ENCODE measurements at places on chromosomes 6 and 20.

DNA sequence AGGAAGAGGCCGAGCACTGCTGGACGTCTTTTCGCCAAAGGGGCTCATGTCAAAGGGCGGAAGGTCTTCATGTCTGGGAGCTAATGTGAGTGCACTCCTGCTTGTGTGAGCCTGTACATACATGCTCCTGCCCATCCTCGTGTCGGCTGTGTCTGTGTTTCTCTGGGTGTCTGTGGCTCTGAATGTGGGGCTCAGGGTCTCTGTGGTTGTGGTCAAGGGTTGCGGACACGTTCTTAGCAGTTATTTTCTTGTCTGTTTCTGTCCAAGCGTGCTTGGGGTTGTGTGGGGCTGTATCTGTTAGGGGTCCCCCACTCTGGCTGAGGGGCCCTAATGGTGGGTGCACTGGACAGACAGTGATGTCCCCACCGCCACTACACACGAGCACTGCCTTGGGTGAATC lies 2.9 kb downstream of the AVP start:
- no peak for DNase-seq

GRCh38 chr6:81572020-81572419 lies 180.5 kb downstream of the TENT5A start:
- DNase-seq, result no peak

- DNase-seq, result no peak
Measured at GRCh38 chr20:23156170-23156841, 70.2 kb upstream of the CD93 start.

DNA sequence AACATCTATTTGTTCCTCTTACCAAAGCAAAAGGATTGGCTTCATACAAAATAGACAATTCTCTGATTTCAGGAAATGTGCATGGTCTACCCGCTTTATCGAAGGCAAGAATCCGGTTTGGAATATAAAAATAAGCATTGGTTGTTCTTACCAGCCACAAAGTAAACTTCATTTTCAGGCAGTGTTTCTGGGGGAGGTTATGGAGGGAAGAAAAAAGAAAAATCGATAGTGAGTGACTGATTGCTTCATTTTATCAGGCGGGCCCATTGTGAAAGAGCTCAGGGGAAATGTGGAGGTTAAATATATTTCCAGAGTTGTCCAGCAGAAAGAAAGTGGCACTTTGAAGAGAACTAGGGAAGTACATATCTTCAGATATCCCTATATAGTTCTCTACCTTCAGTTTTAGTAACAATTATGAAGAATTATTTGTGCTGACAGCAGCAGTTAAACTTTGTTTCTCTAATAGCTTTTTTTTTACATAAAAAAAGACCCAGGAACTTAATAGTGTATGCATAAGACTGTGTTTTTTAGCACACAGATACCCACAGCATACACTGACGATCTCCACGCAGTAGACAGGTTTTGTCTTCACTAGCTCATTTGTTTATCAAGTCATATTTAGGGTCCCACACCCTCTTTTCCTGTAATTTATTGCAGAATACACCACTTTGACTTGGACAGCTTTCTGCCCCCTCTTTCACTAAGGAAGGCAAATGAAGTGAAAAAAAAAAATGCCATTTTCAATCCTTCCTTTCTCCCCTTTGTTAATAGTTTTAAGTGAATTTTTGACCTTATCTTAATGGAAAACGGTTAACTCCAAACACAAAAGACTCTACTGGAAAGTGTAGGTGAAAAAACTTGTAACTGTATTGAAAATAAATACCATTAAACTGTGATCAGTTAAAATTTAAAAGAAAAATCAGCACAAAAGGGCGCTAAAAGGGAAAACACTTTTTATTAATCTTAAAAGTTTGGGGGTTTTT lies 2.9 kb downstream of the POU3F2 start:
- DNase-seq, result no peak

GRCh38 chr6:160899671-160900430 lies 91.7 kb upstream of the MAP3K4 start:
- no peak for DNase-seq

DNA sequence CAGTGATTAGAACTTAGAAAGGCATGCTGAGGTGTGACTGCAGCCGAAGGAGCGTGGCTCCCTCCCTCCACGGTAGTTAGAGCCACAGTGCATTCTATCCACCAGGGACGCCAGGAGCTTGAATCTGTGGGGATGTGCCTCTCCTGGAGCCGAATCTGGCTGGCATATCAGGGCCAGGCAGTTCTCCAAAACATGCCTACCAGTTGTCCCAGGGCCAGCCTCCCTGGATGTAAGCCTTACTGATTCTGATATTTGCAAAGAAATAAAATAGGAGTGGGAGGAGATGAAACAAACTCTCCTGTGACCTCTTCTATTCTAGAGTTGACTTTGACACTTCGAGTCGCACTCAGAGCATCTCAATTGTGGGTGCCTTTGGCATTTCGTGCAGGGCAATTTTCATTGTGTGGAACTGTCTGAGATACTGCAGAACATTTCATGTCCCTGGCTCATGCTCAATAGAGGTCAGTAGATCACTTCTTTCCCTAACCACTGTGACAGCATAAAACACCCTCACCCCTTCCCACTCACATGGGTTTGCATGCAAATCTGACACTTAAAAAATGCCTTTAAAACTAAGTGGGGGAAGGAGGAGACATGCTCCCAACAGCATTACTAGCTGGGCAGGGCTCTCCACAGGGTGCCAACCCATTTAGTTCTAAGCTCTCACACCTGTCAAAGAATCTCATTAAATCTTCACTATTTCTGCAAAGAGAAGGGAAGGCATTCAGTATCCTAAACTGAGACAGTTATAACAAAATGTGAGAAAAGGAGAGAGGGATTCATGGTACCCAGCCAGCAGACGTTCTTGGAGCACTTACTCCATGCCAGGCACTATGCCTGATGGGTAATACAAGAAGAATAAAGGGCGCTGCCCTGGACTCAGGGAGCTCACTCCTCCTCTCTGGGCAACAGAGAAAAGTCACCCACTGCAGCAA lies 378.9 kb downstream of the PREX1 start:
- DNase-seq, result no peak

DNA sequence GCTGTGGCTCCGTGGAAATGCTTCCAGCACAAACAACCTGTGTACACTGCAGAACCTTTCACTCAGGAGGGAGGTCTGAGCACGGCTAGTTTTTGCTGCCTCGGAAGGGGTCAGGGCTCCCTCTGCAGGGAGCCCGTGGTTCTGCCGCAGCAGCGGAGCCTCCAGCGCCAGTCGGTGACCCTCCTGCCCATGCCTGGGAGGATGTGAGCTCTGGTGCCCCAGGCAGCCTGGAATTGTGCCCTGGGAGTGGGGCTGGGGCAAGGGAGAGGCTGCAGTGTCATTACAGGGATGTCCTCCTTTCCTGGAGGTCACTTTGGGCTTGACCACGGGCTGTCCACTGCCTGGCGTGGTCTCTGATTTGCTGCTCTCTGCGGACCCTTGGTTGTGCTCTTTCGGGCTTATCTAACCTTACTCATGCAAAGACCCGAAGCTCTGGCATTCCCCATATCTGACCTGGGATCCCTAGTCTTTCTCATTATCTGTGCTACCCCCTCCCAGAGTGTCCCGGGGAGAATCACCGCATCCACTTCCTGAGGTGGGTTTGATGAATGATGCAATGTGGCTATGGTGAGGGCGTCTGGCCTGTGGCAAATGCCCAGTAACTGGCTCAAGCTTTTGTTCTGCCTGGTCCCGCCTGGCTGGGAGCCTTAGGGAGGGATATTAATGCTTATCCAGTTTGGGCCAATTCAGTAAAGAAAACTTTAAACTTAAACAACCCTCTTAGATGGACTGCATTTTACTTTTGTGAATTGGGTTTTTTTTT lies 59.6 kb upstream of the TAGAP start:
- DNase-seq, result peak; percentile 87

GRCh38 chr6:116847227-116847626 lies 18.3 kb upstream of the GPRC6A start:
- peak; percentile 60 for DNase-seq

GRCh38 chr6:142676027-142676443 lies 268.9 kb downstream of the HIVEP2 start:
- DNase-seq, result no peak

GRCh38 chr6:116877743-116878142 lies 701 bp downstream of the RFX6 start:
- DNase-seq, result no peak

DNA sequence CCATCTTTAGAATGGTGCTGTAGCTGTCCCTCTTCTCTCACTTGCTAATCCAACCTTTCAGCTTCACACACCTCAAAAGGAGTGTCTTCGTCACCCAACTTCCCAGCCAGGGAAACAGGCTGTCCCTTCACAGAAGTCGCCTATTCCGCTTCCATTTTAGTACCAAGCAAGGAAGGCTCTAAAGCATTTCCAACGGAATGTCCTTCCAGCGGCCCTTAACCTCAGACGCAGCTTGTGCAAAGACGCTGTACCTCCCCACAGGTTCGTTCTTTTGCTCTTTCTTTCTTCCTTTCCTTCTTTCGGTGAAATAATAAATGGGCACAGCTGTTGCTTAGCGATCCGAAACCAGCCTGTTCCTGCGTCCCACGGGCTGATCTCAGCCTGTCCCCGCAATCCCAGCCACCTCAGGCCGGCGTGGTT lies 1.5 kb downstream of the PTPRT start:
- DNase-seq, result peak; percentile 8

GRCh38 chr20:63314566-63315239 lies 21.7 kb downstream of the COL20A1 start:
- DNase-seq, result no peak

DNA sequence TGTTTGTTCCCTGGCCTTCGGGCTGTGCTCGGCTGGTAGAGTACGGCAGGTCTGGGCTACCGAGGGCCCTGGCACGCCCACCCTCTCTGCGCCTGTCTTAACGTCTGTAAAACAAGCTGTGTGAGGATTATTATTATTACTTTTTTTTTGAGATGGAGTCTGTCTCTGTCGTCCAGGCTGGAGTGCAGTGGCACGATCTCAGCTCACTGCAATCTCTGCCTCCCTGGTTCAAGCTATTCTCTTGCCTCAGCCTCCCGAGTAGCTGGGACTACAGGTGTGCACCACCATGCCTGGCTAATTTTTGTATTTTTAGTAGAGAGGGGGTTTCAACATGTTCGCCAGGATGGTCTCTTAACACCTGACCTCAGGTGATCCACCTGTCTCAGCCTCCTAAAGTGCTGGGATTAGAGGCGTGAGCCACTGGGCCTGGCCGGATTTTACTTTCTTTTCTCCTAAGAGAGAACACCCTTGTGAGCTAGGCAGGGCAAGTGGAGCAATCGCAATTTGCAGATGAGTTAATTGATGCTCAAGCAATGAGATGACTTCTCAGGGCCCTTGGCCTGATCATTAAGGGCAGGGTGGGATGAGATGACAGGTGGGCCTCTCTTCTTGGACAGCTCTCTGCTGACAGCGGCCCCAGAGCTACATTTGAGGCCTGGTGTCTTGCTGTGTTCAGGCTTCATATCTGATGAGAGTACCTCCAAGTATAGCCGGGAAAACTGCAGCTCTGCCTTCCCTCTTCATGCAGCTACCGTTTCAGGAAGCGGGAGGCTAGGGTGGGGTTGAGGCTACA lies 859 bp upstream of the SMIM29 start:
- no peak for DNase-seq

DNA sequence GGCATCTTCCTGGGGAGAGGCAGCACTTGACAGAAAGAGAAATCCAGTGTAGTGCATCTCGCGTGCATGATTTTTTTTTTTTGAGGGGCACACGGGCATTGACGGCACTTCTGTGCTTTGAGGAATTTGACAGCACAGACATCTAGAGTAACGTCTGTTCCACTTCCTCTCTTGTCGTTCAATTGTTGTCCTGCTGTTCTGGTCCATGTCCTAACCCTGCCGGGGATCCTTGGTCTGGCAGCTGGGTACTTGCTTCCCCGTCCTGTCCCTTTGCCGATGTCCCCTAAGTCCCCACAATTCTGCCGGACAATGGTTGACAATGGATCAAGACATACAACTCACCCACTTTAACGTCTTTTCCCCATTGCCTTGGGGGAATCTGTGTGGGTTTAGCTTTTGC lies 46.0 kb upstream of the NAA20 start:
- DNase-seq, result no peak

GRCh38 chr6:83429269-83429668 lies 1.6 kb downstream of the ME1 start:
- DNase-seq, result no peak

GRCh38 chr20:16095226-16095625 lies 478.0 kb downstream of the KIF16B start:
- no peak for DNase-seq

DNA sequence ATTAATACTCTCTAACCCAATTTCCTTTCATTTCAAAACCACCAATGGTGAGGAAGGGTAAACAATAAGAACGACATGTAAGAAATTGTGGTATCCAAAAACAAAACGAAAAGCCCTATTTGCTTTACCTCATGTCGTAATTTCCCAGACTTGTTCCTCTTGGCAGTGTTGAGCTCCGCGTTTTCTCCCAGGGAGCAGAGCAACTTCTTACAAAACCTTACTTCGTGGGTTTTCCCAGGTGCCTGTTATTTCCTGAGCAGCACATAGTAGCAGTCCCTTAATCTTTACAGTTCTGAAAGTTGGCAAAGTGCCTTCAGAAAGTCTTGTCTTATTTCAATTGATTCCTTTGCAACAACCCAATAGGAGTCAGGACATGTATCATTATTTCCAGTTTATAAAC lies 207.9 kb upstream of the MARCKS start:
- no peak for DNase-seq

DNA sequence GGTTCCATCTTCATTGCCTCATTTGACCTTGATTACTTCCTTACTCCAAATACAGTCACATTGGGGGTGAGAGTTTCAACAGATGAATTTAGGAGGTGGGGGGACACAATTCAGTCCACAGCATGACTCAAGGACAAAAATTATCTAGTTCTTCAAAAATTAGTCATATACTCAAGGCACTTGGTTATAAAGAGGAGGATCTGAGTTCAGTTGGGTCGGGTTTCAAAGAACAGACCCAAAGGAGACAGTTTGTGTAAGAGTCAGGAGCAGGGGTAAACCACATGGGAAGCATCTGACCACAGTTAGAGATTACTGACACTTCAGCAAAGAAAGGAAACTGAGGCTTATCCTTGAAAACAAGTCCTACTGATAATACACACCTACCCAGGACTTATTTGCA lies 138.0 kb downstream of the TBC1D7 start:
- DNase-seq, result no peak

GRCh38 chr6:140641412-140641811 lies 1267.0 kb upstream of the CITED2 start:
- no peak for DNase-seq
